ENCODE measurements at places on chromosomes 3 and 15.

DNA sequence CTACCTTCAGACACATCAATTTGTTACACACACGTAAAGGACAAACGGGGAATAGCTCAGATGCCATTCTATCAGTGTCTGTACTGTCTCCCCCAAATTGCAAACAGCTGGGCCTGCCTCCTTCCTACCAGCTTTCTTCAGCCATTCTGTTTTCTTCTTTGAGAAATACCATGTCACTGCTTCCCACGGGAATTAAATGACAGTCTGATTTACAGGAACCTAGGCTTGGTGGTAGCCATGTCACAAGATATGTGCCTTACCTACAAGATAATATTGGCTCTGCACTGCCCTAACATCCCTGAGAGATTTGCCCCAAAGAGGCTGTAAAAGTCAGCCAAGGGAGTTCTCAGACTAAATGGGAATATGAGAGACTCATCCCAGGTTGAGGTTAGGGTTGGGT lies 308.3 kb downstream of the LRTM1 start:
- no peak for DNase-seq

GRCh38 chr3:133996996-133997395 lies 32.7 kb downstream of the SLCO2A1 start:
- DNase-seq = no peak

DNA sequence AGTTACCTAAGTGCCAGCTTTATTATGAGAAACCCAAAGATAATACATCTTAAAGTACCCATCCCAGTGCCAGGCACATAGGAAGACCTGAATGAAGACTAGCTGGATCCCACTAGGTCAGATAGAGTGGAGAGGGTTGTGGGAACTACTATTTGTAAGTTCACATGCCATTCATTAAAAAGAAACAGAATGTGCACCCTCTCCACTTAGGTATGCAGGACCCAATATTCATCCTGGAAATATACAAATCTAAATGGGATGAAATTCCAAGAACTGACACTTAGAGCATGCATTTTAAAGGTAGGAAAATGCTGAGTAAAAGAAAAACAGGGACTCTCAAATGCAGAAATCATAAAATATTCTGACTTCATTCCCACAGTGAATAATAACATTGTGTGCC lies 14.3 kb downstream of the EOGT start:
- no peak for DNase-seq

DNA sequence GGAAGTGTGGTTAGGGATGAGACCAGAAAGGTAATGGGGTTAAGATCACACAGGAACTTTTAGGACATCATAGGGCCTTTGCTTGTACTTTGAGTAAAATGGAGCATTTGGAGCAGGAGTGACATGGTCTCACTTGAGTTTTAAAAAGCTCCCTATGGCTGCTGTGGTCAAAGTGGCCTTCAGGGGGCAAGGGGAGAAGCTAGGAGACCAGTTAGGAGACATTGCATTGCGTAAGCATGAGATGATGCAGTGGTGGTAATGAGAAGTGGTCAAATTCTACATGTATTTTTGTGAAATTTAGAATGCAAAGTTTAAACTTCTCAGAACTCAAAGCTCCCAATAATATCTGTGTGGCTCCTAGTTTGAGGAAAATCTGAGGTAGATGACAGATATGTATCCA lies 27.9 kb downstream of the MED12L start:
- no peak for DNase-seq

- no peak for DNase-seq
Measured at GRCh38 chr15:40472171-40472727, 1.5 kb downstream of the CHST14 start.

DNA sequence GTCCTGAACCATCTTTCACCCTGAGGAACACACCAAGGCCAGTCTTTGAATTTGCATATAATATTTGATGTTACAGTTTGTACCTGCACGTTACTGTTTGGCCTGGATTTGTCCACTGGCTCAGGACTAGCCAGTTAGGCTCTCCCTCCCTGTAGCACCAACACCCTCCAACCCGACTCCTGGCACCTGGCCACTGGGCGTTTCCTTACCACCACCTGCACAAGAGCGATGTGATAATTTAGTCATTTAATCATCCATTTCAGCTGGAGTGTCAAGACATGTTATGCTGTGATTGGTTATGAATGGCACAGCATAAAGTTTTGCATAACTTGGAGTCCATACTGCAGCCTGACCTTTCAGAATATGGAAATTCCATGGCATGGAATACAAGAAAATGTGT lies 242.4 kb downstream of the KCNMB2 start:
- no peak for DNase-seq

GRCh38 chr3:134312873-134313846 lies 61.1 kb downstream of the AMOTL2 start:
- peak; percentile 80 for DNase-seq

DNA sequence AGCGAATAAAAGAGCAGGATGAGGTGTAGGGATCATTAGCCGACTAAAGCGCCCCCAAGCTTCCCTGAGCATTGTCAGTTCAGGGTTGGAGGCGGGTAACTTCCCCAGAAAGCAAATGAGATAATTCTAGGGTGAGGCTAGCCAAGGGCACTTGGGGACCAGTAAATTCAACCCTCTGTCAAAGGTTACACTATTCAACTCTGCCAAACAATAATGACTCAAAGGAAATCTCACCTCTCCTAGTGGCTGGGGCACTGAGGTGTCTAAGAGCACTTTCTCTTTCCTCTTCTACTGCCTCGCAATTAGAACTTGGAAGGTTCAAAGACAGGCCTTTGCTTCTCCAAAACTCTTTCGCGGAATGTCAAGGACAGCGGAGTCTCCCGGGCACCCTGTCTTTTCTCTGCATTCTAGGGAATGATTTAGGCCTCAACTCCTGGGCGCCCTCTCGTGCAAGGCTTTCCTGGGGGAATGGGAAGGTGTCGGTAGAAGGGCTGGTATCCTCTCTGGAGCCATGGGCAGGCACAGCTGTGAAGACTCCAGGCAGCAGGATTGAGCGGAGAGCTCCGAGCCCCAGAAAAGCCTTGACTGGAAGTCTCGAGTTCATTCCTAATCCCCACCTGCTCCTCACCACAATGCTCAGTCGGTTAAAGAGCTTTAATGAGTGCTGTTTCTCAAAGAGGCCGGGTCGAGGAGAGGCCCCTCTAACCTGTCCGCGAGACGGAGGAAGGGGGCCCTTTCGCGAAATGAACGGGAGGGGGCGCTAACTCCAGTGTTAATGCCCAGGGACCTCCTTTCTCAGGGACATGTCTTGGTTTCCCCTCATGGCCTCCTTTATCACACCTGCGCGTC lies 21.9 kb downstream of the ZIC4 start:
- DNase-seq = no peak

DNA sequence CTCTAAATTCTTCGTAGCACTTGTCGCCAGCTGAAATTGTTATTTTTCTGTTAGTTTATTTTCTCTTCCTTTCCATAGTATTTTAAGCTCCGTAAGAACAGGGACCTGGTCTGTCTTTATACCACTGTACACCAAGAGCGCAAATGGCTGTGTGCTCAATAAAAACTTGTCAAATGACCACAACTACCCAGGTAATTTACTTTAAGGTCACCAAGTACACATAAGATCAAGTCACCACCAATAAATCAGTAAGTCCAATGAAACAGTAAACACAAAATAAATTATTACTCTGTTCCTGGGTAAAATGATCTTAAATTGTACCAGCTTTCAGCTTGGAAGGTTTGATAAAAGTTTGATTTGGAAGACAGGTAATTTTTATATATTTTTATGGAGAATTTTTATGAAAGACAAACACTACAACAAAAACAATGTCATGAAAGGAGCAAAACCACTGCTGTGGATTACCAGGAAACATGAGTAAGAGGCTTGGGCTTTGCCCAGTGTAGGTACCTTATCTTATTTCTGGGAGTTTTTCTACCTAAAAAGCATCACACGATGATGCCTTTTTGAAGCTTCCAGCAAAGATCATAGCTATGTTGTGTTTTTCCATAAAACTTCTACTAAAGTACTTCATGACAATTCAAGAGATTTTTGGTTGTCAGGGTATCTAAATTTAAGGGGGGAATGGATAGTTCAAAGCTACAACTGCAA lies 406.8 kb downstream of the SHQ1 start:
- no peak for DNase-seq

DNA sequence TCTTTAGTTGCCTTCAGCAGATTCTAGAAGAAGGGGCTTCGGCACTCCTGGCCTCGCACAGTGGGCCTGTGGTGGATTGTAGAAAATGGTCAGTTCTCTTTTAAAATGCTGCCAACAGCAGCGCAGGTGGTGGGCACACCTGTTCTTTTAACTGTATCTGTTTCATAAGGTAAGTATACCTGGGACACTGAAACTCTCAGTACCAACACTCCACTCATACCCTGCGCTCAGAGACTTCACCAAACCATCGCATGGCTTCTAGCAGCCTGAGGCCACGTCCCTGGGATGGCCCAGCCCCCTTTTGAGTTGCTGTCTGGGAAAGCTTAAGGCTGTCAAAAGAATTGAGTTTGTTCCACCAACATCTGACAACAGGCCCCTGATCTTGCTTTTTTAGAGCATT lies 56.7 kb upstream of the MCF2L2 start:
- DNase-seq = no peak

DNA sequence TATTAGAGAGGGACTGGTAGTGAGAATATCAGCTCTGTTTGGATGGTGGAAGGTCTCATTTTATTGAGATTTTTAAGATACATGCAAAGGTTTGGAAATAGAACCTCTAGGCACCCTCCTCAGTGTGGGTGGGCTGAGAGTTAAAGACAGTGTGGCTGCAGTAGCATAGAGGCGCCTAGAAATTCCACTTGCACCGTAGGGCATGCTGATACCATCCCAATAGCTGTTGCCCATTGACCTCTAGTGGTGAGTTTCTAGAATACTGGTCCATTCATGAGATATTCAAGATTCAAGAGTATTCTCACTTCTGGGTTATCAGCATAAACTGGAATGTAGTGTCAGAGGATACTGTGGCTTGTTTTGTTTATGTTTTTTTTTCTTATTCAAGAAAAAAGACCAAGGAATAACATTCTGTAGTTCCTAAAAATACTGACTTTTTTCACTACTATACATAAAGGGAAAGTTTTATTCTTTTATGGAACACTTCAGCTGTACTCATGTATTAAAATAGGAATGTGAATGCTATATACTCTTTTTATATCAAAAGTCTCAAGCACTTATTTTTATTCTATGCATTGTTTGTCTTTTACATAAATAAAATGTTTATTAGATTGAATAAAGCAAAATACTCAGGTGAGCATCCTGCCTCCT lies 87.2 kb downstream of the TGFBR2 start:
- DNase-seq = peak; percentile 78

DNA sequence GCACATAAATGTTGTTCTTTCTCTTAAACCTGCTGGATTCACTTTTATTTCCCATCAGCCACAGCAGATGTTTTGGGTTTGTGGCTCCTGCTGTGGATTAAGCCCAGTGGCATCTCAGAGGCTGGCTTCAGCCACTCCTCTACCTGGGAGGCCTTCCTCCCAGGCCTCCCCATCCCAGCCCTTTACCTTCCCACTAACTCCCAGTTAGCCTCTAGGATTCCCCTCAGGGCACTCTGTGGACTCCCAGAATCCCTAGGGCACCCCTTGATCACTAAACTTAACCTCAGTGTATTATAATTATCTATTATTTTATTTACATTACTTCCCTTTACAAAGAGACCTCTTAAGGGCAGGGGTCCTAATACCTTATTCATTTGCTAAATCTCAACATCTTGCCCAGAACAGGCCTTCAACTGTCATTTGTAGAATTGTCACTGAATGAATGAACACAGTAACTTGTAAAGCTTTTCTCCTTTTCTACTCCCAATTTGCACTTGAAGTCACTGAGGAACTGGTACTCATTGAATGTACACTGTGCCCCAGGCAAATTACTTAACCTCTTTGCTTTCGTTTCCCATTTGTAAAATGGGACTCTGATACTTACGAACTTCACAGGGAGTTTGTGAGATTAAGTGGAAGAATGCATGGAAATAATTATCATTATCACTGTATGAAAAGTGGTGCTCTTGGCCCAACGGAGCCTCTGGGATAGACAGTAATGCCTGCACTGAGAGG lies 8.3 kb downstream of the CCDC13 start:
- DNase-seq = no peak

DNA sequence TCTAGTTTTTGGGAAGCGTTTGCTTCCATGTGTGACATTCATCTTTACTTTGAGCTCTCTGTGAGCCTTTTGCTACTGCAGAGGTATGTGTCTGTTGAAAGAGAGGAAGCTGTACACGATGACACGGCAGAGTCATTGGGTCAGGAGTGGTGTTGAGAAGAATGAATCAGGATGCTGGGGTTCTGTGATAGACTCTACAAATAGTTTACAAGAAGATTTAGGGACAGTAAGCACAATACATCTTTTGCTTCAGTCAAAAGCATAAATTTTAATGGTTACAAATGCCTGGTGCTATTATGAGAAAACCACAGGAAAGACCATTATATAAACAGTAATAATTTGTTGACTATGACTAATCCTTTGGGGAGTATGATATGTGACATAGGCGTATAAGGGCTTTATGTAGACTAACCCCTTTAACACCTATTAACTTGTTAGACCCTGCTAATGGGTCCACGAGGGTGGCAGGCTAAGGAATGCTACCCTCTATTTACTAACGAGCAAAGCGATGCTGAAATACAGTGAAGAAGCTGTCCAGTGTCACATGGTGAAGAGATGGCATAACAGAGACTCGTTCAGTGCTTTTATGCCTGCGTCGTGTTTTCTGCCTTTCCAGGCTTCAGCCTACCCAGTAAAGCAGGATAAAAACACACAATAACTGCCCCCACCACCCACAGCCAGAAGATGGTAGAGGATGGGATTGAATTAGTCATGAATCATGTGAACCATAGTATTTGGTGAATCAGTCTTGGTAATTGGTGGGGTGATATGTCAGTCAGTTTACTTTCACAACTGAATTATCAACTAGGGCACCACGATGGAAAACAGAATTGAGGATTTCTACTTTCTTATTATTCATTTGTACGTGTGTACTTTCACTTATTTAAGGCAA lies 118.8 kb downstream of the LPP start:
- peak; percentile 92 for DNase-seq

- no peak for DNase-seq
Measured at GRCh38 chr3:42368861-42369260, 41.5 kb downstream of the LYZL4 start.

DNA sequence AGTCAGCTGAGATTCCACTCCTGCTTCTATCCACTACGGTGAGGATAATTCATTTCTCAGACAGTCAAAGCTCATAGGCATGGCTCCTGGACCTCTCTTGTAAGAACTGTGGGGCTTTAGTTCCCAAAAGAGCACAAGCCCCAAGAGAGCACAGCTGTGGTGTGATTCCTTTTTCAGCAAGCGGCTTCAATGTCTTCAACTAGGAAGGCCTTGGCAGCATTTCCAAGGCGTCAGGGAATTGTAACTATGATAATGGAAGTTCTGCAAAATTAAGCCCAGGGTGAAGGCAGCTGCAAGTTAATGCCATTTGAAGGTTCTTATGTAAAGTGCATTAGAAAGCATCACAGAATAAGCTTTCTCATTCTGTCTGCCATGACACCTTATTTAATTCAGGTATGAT lies 657.1 kb downstream of the GRM7 start:
- DNase-seq = no peak

GRCh38 chr3:42718338-42718737 lies 15.7 kb upstream of the HHATL start:
- DNase-seq = no peak

DNA sequence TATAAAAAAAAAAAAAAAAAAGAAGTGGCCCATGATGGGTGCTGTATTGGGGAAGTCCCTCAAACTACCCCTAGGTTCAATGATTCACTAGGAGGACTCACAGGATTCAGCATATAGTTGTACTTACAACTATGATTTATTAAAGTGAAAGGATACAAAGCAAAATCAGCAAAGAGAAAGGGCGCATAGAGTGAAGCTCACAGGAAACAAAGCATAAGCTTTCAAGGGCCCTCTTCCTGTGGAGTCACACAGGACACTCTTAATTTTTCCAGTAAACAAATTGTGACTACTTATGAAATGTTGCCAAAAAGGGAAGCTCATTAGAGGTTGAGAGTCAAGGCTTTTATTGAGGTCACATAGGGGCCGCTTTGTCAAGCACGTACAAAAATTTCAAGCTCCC lies 153.7 kb upstream of the GAP43 start:
- DNase-seq = no peak
